ENCODE measurements at places on chromosomes 2 and 18.

- no peak for DNase-seq
These were observed 238.0 kb upstream of the SLC39A10 start for GRCh38 chr2:195419033-195419432.

- DNase-seq, result no peak
These were observed 54.9 kb downstream of the MAPRE2 start for GRCh38 chr18:35095983-35096676.

GRCh38 chr2:53782676-53783075 lies 4.1 kb downstream of the ASB3 start:
- DNase-seq, result no peak

DNA sequence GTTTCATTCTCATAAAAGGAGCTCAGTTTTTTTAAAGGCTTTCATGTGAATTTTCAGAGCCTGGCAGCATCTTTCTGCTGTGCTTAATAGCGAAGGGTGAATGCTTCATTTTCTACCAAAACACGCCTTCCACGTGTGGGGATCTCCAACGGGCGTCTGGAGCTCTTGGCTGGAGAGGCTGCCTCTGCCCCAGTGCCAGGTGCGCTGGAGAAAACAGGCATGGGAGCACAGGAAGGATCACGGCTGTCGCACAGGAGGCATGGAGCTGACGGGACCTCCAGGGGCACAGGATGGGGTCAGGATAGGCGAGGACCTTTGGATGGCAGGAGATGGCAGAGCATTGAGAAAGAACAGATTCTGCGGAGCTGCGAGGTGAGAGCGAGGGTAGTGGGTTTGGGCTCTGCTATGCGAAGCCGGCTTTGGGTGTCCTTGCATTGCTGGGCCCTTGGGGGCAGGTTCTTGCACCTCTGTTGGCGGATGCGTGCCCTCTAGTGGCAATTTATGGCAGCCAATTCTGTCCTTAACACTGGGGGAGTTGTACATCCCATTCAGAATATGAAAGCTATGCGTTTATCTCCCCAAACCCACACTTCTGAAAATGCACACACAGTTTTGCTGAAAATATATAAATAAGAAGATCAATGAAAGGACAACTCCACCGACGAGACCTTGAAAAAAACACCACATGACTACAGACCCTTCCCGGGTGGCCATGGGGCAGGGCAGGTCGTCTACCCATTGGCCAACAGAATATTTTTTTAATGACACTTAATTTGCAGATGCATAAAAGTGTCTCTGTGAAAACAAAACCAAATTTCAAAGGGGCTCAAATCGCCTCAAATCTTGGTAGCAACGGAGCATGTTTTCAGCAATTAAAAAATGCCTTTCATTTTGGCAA lies 90.4 kb upstream of the SLC35G4 start:
- DNase-seq, result peak; percentile 45

GRCh38 chr2:145110668-145111356 lies 590.9 kb upstream of the ZEB2 start:
- DNase-seq, result no peak
